Stomach (tissue), 19 donors: ENCODE measurements at places on chromosomes 2 and 18. TPM values are rescaled to one million over a fixed set of nuclear protein-coding genes. Genes with fewer than 3 reads are reported as not detected.

NFATC1 gene
- total RNA-seq = 14.0 TPM

ELOA2 gene
- total RNA-seq = not detected

TAF1B gene
- 23.2 TPM for total RNA-seq

DCC gene
- total RNA-seq = 0.58 TPM

AGXT gene
- not detected for total RNA-seq

TMEM178A gene
- total RNA-seq = 36.5 TPM
